ENCODE measurements at places on chromosomes 7 and 10.

DNA sequence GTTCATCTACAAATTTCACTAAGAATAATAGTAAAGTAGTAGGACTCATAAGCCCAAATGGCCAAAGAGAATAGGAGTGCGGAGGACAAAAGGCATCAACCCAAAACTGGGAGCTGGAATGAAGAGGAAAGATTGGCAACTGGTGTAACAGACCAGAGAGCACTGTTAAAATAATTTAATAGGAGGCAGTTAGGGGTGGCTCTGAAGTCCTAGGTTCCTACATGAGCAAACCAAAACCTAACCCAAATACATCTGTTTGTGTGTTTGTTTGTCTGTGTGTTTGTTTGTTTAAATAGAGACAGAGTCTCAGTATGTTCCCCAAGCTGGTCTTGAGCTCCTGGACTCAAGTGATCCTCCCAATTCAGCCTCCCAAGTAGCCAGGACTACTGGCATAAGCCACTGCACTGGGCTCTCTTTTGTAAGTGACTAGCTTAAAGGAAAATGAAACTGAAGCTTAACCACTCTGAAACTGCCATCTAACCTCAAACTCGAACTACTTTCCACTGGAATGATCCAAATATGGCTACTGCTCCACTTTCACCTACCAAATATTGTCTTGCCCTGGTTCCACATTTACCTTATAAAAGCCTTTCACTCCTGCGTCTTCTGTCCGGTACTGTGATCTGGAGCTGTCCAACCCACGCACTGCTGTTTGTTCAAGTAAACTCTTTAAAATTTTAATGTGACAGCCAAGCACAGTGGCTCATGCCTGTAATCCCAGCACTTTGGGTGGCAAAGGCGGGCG lies 94.9 kb downstream of the AKR1D1 start:
- no peak for DNase-seq

DNA sequence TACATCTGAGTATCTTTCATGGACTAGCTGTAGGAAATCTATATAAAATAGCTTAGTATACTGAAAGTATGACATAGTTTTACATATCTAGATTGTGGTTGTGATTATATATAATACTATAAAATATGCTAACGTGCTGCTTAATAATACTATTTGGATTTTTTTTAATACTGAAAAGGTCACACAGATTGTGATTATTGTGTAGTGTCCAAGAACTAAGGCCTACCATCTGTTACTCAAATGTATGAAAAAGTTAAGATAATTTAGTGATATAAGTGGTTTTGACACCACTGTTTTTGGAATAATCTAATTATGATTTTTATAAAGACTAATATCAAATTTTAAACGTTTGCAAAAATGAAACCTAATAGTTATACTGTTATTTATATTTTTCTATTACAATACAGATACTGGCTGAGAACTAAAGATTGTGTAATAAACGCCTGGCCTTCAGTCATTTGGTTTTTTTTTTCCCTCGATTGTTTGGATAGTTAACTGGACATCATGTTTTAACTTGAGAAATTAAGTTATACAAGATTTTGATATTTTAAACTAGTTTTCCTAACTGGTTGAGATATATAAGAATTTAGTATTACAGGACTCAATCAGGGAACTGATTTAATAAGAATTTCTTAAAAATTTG lies 12.6 kb downstream of the PTEN start:
- no peak for DNase-seq

DNA sequence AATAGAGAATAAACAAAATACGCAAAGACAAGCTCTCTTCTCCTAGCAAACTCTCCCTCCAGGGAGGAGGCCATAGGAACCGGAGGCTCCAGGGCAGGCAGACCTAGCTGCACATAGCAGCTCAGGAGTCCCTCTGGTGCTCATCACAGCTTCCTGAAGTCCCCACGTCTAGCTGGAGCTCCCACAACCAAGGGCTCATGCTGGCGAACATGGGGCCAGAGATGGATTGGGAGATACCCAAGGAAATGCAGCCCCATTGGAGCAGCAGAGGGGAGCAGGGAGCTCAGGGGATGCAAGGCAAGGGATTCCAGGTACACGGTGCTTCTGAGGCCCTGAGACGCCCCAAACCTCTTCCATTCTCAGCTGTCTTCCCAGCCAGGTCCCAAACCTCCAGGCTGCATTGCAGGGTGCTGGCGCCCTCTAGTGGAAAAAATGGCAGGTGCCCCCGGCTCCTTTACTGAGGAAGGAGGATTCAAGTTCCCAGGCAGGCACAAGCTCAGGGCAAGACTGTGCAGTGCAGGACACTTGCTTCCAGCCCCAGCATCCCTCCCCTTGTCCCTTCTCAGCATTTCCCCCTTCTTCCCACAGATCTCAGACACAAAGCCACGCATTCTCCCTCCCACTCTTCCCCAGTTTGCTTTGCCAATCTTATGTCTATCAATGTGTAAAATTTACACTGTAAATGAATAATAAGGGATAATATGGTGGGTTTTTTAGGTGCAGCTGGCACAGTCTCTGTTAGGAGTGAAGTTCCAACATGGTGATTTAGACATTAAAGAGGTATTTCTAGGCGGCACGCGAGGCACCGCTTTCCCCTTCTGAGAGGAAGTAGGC lies 46.2 kb downstream of the GPAM start:
- DNase-seq = peak; percentile 72

DNA sequence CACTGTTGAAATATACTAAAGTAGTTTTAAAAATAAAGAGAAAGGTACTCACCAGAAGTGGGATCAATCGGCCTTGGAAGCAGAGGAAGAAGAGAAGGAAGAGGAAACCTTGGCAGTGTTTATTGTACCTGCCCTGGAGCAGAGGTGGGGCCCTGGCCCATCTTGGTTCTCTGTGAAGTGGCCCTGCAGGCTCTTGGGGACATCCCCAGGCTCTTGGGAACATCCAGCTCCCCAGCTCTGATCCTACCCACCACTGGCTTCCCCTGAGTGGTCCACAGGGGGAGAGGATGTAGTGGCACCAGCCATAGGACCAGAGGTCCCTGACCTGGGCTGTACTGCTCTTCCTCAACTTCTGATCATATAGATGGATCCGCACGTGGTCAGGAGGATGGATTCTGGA lies 22.3 kb upstream of the RET start:
- no peak for DNase-seq

GRCh38 chr7:37942934-37943610 lies 22.6 kb downstream of the EPDR1 start:
- no peak for DNase-seq

GRCh38 chr10:26860102-26860442 lies 686 bp downstream of the ABI1 start:
- DNase-seq = peak; percentile 86

- DNase-seq = no peak
Observed at GRCh38 chr7:3951316-3952055, 650.4 kb downstream of the SDK1 start.

DNA sequence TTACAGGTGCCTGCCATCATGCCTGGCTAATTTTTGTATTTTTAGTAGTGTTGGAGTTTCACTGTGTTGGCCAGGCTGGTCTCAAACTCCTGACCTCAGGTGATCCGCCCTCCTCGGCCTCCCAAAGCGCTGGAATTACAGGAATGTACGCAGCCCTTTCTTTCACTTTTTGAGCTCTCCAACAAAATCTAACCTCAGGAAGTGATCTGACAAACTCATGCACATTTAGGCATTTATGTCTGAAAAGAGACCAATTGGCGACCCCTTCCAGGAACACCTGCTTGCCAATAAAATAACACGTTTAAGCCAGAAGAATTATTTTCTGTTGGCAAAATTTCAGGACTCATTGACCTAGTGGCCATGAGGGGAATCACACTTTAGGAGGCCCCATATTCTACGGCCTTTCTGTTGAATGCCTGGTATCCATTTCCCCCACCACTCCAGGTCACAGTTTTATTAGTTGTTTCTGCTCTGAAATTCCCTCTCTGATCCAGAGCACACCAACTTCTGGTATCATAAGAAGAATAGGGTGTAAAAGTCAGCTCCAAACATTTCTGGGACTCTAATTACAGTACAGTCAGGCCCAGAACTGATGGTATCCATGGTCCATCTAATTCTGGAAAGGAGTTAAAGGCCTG lies 65.8 kb upstream of the FRMD4A start:
- DNase-seq = no peak

DNA sequence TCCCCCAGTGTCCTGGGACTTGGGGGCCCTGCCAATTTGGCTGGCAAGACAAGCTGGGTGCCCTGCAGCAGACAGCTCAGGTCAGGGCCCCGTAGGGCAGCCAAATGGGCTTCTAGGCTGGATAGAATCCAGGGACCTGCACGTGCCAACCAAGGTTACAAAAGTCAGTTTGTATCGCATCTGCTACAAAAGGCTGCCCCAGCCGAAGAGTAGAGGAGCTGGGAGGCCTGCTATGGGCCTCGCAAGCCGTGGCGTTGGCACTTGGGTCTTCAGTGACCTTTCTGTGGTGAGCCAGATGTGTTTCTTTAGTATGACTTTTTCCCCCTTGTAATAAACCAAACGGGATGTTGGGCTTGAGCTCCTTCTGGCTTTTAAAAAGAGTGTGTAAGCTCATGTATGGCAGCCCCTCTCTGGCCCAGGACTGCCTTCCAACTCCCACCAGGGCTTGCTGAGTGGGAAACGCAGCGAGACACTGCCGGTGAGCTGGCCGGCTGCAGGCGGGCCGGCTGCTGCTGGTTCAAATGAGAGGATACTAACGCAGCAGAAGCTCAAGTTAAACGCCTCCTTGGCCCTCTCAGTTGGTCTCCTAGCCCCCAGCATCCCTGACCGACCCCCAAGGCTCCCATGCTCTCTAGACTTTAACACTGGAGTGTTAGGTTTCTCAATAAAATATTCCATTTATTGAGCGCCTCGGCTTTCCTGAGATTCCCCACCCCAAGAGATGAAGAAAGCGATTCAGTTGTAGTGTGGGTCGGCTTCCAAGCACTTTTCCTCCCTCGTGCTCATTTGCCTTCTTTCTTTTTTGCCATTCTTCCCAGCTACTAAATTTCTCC lies 3.1 kb upstream of the HOXA10 start:
- DNase-seq = no peak

DNA sequence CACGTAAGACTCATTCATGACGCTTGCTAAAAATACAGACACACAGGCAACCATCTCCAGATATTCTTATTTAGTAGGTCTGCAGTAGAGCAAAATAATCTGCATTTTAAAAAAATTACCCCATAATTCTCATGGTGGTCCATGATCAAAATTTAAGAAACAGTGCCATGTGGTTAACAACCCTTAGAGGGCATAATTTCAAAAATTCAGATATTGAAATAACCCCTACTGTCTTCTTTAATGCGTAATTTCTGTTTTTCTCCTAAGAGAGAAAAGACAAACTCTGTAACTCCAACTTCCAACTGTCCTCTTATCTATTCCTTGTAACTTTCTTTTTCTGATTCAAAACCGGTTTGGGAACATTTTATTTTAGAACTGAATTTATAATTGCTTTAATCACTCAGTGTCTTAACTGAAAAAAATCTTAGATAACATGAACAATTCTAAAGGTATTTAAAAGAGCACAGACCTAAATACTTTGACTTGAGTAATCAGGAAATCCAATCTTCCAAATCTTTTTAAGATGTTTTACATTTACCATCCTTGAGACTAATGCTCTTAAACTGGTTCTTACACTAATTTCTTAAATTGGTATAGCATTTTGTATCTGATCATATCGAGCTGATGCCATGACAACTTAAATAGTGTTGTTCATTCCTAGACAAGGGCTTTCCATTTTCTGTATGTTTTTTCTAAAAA lies 148.0 kb downstream of the GALNT11 start:
- DNase-seq = no peak

GRCh38 chr7:157700231-157701005 lies 363.6 kb downstream of the DNAJB6 start:
- DNase-seq = no peak

DNA sequence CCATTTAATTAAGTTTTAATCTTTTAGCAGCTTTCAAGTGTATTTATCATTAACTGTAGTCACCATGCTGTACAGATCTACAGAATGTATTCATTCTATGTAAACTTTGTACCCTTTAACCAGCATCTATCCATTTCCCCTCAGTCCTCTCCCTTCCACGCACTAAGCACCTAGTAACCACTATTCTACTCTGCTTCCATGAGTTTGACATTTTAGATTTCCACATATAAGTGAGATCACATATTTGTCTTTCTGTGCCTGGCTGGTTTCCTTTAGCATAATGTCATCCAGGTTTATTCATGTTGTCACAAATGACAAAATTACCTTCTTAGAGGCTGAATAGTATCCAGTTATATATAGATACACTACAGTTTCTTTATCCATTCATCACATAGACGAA lies 79.7 kb downstream of the BTAF1 start:
- DNase-seq = no peak

DNA sequence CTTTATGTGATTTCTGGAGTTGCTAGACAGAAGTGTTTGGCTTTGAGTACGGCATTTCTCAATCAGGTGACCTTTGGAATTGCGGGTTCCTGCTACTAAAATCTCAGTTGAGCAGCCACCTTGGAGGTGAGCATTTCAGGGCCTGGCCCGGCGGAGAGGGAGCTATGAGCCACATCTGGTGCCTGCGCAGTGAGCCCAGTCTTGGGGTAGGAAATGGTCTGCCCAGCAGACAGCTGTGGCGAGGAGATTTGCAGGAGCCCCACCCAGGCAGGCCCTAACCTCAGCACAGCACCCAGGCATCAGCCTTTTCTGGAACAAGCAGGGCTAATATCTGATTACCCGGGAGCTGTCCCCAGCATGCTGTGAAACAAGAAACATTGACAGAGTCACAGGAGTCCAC lies 547.9 kb upstream of the FOXK1 start:
- DNase-seq = no peak

- no peak for DNase-seq
Observed at GRCh38 chr10:84654671-84655070, 326.3 kb downstream of the CCSER2 start.

- peak; percentile 28 for DNase-seq
Observed at GRCh38 chr10:1044146-1044545, 4.8 kb downstream of the IDI1 start.

DNA sequence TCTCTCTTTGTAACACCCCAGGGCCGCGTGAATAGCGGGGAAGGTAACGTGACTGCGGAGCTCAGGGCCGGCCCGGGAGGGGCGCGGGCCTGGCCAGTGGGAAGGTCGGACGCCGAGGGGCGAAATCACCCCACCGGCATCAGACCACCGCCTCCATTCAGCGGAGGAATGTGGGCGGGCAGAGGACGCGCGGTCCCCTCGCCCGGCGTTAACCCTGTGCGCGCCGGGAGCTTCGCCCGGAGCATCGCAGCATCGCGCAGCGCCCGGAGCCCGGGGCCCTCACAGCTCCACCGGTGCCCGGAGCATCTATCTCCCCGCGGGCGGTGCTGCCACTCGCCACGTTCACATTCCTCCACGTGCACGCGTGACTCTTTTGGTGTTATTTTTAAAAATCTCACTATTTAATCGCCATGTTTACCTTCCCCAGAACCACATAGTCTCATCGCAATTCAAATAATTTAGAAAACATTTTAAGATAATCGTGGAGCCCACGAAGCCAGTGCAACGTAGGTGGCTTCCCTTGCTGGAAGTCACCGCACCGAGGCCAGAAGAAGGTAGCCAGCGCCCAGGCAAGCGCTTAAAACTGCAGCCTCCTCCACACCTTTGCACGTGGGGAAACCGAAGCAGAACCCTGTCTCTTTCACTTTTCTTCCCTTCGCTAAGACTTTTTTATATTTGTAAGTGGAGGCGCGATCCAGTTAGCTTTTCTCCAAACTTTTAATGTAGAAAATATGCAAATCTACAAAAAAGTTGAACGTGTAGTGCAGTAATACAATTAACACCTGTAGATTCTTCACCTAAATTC lies 21.8 kb downstream of the FGFBP3 start:
- peak; percentile 15 for DNase-seq
